ENCODE measurements at places on chromosomes 5 and 9.

DNA sequence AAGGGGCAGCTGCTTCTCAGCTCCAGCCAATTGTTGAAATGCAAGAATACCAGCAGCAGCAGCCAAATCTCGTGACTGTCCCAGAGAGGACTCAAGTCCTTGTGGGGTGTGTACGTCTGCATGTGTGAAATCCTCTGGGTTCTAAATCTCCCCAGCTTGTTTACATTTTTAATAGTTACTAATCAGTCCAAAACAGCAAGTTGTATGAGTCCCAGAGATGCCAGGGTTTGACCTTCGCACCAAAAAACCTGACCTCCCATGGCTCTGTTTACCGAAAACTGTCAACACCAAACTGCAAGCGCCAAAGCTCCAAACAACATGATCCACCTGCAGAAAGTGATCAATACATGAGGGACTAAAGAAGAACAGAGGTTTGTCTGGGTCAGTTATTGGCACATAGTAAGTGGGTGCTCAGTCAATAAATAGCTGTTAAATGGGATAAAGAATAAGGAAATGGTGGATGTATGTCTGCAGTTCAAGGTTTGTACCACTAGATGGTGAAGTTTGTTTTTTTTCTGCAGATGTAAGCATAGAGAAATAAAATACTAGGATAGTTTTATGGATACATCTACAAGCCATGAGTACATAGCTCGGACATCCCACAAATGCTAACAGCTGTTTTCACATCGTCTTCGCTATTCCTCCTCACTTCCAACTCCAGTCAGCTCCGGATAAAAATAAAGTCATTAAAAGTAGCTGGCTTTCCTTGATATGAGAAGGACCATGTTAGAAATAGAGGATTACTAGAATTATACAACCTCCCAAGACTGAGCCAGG, 85.3 kb upstream of the ADRB2 start:
- DNase-seq, result no peak

- DNase-seq, result no peak
Measured at GRCh38 chr5:165282491-165282890, 1777.1 kb downstream of the MAT2B start.

- peak; percentile 7 for DNase-seq
Measured at GRCh38 chr9:136107155-136107952, 11.3 kb downstream of the TMEM250 start.

DNA sequence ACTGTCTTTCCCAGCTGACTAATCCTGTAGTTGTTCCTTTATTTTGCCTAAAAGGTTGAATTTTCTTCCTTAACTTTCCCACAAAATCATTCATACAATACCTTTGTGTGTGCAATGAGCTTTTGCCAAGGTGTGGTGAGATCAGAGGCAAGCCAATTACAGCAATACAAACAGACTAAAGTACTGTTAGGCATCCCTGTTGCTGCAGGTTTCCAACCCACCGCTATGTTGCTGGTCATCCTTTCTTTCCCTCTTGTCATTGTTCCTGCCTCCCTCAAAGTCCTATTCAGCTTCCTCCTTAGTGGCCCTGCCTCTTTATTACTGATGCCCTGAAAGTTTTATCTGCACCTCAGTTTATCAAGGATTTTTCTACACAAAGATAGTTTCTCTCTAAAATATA, 22.1 kb downstream of the ITGA2 start:
- DNase-seq, result no peak

DNA sequence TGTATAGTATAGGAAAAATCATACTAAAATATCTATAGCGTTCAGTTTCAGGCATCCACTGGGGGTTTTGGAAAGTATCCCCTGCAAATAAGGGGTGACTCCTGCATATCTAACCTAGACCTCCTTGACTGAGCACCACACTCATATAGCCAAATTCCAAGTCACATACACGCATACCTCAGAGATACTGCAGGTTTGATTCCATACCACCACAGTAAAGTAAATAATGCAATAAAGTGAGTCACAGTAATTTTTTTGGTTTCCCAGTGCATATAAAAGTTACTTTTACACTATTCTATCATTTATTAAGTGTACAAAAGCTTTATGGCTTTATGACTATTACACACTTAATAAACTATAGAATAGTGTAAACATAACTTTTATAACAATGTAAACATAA, 151.3 kb downstream of the CCDC192 start:
- DNase-seq, result no peak

- DNase-seq, result no peak
Measured at GRCh38 chr5:150372639-150373038, 15.1 kb downstream of the TCOF1 start.

DNA sequence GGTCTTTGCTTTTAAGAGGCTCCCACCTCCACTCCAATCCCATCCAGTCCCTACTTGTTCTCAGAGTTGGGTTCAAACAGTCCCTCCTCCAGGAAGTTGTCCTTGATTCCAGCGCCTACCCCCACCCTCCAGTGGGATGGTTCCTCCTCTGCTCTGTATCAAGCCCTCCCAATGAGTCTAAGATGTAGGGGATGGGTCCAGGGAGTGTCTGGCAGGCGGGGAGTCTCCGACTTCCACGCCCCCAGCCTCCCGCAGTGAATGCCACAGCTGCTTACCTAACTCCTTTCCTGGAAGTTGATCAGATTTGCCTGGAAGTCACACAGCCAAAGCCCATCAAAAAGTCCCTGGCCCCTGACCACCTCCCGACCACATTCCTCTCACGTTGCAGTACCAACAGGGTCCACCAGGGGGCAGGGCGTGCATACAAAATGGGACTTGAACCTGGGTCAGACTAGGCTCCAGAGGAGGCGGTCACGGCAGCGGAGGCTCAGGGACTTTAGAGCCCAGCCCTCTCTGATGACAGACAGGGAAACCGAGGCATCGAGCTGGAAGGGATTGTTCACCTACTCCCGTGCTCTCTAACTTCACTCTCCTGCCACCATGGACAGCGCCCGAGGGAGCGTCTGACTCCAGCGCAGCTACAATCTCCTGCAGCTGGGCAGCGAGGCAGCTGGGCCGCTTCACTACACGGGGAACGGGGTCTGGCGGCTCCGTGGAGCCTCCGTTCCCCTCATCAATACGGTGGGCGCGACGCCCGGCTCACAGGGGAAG, 25.0 kb upstream of the TDRD7 start:
- no peak for DNase-seq

- no peak for DNase-seq
Measured at GRCh38 chr5:131230406-131230805, 33.4 kb upstream of the CDC42SE2 start.

- DNase-seq, result no peak
Measured at GRCh38 chr5:119347991-119348390, 7.8 kb upstream of the TNFAIP8 start.

DNA sequence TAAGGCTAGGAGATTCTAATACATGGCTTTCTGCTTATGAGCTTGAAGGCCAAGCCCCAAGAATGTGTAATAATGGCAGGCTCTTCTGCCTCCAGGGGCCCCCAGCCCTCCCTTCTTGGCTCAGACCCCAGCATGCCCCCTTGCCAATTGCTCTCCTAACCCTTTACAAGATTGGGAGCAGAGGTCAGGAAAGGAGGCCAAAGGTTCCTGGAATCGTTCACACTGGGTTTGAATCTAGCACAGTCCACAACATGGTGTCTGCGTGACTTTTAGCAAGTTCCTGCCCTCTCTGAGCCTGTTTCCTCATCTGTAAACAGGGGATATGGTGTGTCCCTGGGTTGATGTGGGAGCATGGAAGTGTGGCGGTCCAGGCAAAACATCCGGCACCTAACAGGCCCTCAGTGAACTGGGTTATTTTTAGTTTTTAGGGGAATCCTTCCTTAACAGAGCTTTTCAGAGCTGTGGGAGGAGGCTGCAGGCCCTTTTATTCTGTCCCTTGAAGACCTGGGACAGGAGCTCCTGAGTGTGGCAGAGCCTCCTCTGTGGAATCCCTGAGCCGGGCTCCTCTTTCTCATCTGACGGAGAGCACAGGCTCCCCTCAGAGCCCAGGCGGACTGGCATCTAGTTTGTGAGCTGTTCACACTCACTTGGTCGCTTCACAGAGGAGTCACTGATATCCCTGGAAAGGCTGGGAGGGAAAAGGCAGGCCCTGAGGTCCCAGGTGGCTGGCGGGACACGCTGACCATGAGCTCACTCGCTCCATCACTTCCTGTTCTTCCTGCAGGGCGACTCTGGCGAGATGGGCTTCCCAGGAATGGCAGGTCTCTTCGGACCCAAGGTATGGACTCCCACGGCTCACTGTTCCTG, 23.4 kb upstream of the ORM1 start:
- DNase-seq, result no peak

DNA sequence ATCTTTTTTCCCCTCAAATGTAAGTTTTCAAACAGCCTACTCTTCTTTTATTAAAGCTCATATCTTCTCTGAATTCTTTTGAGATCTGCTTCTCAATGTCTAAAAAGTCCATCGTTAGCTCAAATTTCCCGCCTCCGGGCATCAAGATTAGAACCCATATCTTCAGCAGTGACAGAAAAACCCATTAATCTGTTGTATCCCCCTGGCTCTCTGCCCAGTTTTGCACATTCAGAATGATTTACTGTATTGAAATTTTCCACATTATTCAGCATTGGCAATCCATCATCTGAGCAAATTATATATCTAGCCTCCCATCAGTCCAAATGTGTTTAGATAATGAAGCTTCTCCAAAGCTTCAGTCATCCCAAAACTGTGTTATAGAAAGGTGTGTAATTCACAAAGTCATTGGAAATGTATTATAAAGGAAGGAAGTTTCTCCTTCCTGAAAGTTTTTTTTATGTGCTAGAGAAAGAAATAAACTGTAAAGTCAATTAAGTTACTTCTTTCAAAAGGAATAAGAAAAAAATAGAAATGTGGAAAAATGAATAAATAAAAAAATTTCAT, 849.9 kb downstream of the MAT2B start:
- DNase-seq, result no peak

DNA sequence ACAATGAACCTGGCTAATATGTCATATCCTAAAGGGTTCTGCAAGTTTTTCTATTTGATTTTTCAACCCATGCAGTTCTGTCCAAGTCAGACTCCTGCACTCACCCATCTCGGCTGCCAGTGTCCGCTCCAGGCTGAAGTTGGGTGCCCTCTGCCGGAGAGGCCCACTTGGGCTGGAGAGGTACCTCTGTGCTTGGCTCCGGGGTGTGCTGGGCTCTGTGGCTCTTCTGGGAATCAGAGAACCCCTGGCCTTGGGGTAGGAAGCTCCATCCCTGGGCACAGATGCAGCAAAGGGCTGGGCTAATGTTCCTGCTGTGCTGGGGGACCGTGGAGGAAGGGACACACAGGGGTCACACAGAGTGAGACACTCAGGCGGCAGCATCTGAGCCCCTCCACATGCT, 26.2 kb downstream of the ORM2 start:
- no peak for DNase-seq

DNA sequence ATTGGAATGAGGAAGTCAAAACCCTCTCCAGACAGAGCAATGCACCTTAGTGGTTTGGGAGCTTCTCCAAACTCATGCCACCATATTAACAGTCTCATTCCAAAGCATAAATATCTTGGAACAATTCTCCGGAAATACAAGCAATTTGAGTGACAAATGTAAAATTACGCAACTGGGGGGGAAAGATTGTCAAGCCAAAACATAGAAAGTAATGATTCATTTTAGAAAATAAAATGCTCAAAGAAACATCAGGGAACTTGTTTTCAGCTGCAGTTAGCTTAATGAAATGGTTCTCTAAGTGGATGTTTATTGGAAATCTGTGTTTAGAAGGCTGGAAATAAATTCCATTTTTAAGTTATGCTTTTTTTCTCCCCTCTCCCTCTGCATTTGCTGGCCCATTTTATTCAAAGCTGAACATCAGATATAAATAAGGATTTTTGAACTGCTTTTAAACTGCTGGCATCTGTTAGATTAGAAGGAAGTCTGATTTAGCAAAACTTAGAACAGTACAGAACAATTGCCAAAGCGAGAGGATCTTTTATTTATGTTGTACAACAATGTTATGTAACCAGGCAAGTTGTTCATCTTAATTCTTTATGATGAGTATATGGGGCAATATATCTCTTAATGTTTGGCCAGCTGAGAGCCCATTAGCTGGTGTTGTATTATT, 551.9 kb downstream of the PRELID2 start:
- DNase-seq, result no peak

DNA sequence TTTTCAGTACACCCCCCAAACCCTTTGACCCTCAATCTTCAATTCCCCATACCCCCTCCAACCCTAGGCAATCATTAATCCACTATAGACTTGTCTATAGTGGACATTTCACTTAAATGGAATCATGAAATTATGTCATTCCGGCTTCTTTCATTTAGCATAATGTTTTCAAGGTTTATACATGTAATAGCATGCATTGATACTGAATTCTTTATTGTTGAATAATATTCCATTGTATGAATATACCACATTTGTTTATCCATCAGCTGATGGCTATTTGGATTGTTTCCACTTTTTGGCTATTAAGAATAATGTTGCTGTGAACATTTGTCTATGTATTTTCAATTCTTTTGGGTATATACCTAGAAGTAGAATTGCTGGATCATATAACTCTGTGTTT, 238.8 kb downstream of the PDE4D start:
- DNase-seq, result no peak

DNA sequence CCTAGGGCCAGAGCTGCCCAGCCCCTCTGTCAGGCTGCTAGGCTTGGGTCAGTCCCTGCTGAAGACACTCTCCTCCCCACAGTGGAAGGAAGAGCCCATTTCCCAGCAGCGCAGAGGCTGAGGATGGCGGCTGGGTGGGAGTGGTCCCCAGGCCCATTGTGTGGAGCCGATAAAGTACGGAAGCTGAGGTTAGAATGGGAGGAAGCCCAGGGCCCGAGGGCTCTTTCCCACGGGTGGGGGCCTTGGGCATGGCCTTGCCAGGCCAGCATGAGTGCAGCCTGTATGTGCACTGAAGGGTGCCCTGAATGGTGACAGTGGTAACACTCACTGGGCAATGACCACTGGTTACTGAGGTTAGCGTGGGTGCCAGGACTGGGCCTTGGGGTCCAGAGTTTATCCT, 125.9 kb downstream of the RGS3 start:
- DNase-seq, result no peak

DNA sequence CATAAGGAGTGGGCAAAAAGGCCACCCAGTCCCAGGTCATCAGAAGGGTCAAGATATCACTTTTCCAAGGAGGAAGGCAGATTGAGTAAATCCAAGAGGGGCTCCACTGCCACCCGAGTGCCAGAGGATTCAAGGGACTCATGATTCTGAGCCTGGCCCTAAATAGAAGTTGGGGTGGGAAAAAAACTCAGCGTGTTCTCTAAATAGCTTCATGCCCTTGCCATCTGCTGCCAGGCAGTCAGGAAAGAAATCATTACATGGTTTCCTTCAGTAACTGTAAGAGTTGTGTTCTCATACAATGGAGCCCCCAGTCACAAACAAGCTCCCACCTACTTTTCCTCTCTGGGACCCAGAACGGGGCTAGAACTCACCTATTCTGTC, 37.2 kb downstream of the SAR1B start:
- no peak for DNase-seq

- DNase-seq, result no peak
Measured at GRCh38 chr5:69170495-69170894, 3.5 kb downstream of the CCNB1 start.

- no peak for DNase-seq
Measured at GRCh38 chr9:522658-523057, 308.0 kb downstream of the DOCK8 start.

- no peak for DNase-seq
Measured at GRCh38 chr5:113678924-113679575, 165.6 kb downstream of the YTHDC2 start.

- DNase-seq, result no peak
Measured at GRCh38 chr9:105444130-105444529, 3.7 kb upstream of the FSD1L start.

Measured in GF-D8 (cell line).